ENCODE measurements at places on chromosomes 7 and 10. TPM values are rescaled to one million over a fixed set of nuclear protein-coding genes. Genes with fewer than 3 reads are reported as not detected.
A peak's percentile ranks its signal among the peaks of the same experiment; 100 is the strongest.

DNA sequence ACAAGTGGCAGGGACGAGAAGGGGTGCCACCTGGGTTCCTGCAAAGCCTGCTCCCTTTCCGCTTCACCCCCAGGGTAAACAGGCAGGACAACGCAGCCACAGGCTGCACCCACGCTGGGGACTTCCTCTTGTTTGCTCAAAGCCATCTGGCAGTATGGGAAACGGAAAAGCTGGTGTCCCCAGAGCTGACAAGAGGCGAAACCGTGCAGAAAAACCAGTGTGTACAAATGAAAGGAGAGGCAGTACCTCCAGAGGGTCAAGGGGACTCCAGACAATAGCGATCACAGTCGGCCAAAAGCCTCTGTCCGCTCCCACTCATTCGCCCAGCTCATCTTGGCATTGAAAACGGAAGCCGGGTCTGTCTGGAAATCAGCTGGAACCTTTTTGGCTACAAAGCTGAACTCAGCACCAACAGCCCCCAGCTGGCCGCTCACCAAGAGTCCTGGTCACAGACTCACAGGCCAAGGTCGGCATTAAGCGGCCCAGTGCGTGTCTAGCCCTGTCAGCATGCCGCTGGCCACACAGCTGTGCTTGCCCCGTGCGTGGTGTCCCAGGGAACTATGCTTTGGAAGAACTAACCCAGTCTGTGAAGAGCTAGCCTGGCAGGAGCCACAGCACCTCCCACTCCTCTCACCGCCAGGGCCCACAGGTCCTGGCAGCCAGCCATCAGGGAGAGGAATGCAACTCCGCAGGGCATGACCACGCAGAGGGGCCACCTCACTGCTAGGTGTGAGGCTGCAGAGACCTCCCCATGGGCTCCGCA is 10.4 kb downstream of the TNS3 start:
- DNase-seq, result peak; percentile 96

- DNase-seq, result no peak
Measured at GRCh38 chr7:137983323-137984008, 18.4 kb downstream of the CREB3L2 start.

DNA sequence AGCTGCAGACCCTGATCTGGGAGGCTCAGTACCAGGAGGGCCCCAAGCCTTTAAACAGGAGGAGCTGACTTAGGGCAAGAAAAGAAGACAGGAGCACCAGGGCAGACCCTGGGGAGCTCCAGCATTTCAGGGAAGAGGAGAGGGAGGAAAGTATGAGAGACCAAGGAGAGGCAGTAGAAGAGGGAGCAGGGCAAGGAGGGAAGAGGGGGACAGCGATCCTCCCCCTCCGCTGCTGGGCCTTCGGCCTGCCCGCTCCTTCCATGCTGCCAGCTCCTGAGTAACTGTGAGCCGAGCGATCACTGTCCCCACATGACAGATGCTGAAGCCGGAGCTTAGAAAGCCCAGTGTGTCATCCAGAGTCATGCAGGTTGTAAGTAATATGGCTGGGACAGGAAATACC is 65.9 kb downstream of the ALOX5 start:
- peak; percentile 4 for DNase-seq

DNA sequence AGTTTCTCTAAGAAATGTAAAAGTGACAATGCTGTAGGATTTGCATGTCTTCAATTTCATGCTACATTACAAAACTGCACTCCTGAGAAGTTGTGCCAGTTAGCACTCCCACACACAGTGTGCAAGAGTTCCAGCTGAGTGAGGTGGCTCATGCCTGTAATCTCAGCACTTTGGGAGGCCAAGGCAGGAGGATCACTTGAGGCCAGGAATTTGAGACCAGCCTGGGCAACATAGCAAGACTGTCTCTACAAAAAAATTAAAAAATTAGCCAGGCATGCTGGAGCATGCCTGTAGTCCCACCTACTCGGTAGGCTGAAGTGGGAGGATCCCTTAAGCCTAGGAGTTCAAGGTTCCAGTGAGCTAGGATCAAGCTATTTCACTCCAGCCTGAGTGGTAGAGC is 44.6 kb downstream of the FRA10AC1 start:
- DNase-seq, result no peak

DNA sequence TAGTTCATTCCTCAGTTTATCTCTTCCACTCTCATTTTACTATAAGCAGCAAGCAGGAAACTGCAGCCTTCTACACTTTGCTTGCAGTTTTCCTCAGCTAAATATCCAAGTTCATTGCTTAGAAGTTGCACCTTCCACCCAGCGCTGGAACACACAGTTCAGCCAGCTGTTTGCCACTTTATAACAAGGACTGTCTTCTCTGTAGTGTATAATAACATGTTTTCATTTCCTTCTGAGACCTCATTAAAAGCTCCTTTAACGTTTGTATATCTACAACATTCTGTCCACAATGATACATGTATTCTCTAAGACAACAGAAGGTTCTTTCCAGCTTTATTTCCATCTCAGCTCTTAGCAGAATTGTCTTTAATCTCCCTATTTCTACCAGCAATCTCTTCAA is 74.1 kb downstream of the GNAI1 start:
- DNase-seq, result no peak

DNA sequence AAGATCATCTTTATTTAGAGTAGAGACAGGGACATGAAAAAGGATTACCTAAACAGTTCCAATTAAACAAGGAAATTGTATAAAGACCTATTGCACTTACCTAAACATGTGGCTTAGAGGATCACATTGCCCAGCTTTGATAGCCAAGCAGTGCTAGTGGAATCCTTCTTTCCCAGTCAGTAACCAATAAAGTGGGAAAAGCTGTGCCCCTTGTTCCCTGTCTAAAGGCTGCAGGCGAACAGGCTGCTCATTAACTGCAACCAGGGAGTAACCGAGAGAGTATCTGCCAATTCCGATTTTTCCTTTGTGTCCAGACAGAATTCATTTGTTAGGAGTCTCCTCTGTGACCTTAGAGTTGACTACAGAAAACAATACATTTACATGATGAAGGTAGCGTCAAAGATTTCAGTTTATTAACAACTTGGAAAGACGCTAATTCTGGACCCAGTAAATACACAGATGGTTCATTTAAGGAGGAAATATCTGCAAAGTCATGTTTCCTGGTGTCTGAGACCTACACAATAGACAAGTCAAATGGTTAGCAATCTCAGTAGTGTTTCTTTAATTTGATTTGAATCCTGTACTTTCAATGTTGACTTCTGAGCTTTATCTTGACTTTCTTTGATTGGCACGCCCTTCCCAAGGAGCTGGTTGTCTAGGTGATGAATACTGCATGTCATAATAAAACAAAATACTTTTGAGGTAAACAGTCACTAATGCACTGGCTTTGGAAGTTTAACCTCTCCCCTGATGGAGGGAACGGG is 57.3 kb upstream of the MET start:
- DNase-seq, result no peak

- no peak for DNase-seq
Measured at GRCh38 chr10:29142516-29143314, 146.2 kb upstream of the LYZL1 start.

DNA sequence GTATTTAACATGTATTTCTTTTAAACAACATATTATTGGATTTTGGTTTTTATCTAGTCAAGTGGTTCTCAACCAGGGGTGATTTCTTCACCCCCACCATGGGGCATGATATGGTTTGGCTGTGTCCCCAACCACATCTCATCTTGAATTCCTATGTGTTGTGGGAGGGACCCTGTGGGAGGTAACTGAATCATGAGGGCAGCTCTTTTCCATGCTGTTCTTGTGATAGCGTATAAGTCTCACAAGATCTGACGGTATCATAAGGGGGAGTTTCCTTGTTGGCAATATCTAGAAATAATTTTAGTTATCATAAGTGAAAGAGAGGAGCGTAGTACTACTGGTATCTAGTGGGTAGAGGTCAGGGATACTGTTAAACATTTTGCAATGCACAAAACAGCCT is 37.6 kb downstream of the TMEM168 start:
- DNase-seq, result no peak

GRCh38 chr7:85602196-85602595 is 415.3 kb upstream of the SEMA3D start:
- no peak for DNase-seq

DNA sequence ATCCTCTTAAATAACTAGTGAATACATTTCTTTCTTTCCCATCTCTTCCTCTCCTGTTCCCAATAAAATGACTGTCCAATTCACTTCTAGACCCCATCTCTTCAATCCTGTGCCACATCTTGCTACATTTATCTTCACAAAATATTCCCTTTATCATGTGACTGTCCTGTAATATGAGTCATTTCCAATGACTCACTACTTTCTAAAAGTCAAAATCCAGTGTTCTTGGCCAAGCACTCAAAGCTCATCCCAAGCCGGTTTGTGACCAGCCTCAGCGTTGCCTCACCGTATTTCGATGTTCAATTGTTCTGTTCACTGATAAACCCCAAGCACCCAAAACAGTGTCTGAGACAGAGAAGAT is 104.7 kb downstream of the PARD3 start:
- peak; percentile 71 for DNase-seq

GRCh38 chr7:132560825-132561529 is 15.3 kb downstream of the PLXNA4 start:
- no peak for DNase-seq

- peak; percentile 12 for DNase-seq
Measured at GRCh38 chr7:141220263-141220880, 146.5 kb downstream of the TMEM178B start.

GRCh38 chr7:46580766-46581165 is 659.7 kb upstream of the IGFBP3 start:
- DNase-seq, result no peak

The GTF2IRD2 gene
- total RNA-seq, result 7.8 TPM

The ENTPD7 gene
- 8.0 TPM for total RNA-seq

The RNF32 gene
- total RNA-seq, result 4.1 TPM

The GRIFIN gene
- not detected for total RNA-seq
